ENCODE measurements at places on chromosomes 1 and 21. TPM values are rescaled to one million over a fixed set of nuclear protein-coding genes. Genes with fewer than 3 reads are reported as not detected.
A peak's percentile ranks its signal among the peaks of the same experiment; 100 is the strongest.

- DNase-seq = no peak
Measured at GRCh38 chr1:36525166-36525565, 42.5 kb upstream of the CSF3R start.

DNA sequence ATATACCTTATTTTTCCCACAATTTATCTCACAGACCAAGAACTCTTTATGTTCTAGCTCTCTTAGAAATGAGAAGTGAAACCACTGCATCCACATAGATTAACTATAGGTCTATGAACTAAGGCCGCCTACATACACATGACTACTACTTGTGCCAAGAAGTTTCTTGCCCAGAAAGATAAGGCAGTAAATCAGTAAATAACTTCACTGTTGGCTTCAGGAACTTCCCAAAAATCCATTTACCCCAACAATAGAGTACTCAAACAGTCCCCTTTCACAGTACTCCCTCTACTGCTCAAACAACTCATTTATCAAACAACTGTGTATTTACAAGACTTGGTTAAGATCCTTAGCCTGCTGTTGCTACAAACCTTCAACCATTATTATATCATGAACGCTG, 96.5 kb downstream of the NME7 start:
- DNase-seq = no peak

- DNase-seq = no peak
Measured at GRCh38 chr21:44847261-44848056, 26.0 kb downstream of the PTTG1IP start.

DNA sequence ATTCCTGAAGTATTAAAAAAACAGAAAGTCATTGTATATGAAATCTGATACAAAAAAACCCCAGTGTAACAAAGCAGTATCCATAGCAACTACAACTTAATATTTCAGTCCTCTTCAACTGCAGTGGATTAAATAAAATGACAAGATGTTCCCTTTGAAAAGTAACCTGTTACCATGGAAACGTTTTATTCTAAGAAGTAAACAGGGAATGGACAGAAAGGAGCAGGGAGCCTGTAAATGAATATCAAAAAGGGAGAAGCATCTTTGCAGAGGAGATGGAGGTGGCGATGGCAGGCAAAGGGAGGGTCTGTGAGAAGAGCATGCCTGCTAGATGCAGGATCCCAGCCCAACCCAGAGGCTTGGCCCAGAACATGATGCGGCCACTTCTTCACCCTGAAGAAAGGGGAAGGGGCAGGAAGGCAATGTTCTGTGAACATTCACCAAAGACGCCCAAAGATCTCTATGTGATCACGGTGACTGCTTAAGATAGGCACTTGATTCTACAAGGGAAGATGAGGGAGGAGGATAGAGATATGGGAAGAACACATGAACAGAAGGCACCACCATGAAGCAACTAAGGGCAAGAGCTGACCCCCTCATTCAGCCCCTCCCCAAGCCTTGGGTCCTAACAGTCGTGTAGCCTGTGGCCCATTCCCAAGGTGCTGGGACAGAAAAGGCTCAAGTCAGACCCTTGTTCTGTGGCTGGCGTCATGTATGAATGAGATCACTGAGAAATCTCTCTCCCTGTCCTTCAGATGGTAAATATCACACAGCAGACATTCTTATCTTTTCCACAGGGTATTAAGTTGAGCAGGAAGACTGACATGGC, 200.0 kb downstream of the SLC45A1 start:
- no peak for DNase-seq

DNA sequence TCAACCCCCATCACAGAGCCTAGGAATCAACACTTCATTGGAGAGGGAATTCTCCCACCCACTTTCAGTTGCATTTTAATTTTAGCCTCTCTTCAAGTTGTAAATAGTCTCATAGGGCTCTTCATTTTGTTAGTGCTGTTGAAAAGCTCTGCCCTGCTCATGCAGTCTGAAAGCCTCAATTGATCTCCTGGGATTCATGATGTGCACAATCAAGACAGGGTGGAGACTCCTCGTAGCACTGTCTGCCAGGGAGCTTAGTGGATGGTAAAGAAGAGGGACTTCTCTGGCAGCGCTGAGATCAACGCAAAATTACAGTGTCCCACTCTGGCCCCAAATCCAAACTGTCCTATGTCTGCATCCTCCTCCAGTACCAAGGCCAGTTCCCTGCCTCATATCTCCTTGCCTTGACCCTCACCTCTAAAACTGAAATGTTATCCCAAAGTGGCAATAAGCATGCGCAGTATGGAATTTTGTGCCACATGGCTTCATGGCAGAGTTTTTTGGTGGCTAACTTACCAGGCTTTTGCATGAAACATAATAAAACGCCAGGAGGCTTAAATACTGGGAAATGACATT, 282.2 kb downstream of the CACNA1E start:
- DNase-seq = no peak

- no peak for DNase-seq
Measured at GRCh38 chr1:14767075-14767474, 168.6 kb downstream of the KAZN start.

DNA sequence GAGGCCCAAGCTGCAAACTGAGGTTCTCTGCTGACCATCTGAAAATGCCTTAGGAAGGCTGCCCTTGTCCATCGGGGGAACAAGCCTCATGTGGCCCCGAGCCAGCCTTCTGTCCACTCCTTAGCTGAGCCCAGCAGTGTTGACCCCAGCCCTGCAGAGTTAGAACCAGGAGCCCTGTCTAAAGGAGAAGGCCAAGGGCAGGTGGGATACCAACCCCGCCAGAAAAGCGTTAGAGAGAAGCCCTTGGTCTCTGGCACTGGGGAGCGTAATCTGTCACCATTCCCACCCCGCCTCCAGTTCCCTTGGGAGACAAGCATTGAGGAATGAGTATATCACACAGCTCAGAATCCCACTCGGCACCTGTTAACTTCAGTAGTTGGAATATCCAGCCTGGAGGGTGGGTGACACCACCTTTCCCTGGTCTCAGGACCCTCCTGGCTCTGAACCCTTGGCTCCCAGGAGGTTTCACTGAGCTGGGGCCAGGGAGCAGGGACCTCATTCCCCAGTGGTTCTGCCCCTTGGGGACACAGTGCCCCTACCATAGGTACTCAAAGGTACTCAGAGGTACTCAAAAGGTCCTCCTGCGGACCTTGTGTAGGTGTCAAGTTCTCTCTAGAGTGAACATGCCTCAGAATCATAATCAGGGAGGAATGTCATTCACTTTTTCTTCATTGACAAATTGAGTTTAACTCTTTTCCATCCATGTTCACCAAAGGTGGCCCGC, 16.4 kb downstream of the ETS2 start:
- DNase-seq = peak; percentile 72

DNA sequence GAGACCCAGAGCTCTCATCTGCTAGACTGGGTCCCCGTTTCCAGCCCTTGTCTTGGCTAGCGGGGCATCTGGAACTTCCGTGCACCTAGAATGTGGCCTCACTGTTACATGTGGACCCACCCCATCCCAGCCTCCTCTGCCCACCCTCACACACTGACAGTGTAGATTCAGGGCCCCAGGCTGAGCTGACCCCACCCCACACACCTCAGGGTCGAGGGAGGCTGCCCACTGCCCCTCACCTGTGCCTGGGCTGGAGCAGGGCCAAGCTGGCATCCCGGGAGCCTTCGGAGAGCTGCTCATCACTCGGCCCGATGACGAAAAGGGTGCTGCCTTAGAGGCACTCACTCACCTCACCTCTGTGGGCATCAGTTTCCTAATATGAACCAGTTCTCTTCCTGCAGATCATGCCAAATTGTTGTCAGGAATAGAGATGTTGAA, 11.1 kb downstream of the ACOT11 start:
- DNase-seq = peak; percentile 42

GRCh38 chr21:29182691-29183092, 52.2 kb downstream of the MAP3K7CL start:
- DNase-seq = no peak

- DNase-seq = no peak
Measured at GRCh38 chr1:86860020-86860419, 53.9 kb downstream of the SELENOF start.

GRCh38 chr1:13935336-13935735, 235.3 kb downstream of the PRDM2 start:
- no peak for DNase-seq

DNA sequence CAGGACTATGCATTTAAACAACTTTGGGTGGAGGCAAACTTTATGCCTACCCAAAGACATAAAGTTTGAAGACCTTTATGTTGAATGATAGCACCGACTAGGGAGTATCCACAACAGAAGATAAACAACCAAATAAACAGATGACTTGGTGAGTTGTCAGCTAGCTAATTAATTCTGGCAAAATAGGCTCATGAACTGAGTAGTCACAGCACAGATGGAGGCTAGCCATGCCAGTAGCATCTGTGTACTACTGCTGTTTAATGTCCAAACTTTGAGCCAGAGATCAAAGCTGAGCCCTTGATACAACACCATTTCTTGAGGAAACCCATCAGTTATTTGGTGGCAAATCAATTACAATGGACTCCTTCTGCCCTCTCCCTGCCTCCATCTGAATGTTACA, 40.3 kb upstream of the CCDC190 start:
- no peak for DNase-seq

GRCh38 chr1:114109981-114110380, 43.7 kb downstream of the SYT6 start:
- DNase-seq = no peak

DNA sequence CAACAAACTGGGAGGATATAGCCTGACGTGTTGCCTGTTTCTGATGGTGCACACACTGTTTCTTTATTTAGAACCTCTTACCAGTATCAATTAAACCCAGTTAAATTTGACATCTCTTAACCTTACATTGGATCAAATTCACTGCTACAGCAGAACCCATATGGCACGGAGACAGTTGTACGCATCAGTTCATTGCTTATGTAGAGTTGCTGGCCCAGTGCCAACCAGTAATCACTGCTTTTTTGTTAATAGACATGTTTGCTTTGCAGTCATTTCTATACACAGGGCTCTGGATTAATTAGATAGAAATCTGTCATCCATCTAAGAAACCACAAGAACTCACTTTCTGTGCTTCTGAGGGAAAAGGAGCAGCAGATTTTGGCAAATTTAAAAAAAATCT, 154.0 kb downstream of the RWDD3 start:
- no peak for DNase-seq

GRCh38 chr1:237759377-237759776, 131.3 kb downstream of the ZP4 start:
- no peak for DNase-seq

GRCh38 chr1:85244271-85245061, 15.0 kb downstream of the C1orf52 start:
- DNase-seq = no peak

GRCh38 chr1:27633298-27633610, 1.7 kb downstream of the FGR start:
- DNase-seq = no peak

DNA sequence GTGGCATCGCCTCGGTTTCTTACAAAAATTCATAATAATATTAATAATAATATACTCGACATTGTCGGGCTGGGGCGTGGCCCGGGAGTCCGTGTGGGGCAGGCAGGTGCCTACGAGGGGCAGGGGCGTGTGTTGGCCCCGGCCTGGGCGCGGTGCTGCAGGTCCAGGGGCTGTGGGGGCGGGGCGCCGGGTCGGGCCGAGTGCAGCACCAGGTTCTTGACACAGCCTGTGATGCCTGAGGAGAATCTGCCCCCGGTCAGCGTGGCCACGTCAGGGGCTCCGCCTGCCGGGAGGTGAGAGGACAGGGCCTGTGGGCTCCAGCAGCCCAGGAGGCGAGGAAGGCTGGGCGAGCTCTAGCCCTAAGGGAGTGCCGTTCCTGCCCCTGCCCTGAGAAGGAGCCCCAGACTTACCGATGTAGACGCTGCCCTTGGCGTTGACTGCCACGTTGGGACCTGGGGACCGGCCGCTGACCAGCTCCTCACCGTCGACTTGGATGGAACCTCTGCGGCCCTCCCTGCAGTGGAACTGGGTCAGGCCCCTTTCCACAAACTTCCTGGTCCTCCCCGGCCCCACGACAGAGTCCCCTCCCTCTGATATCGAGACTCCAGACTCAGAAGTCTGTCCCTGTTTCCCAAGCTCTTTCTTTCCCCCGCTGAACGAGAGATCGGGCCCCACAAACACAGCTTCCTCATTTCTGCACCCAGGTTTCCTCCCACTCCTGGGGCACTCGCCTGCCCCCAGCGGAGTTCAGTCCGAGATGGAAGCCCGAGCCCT, 11.3 kb downstream of the LDLRAD2 start:
- DNase-seq = peak; percentile 79

DNA sequence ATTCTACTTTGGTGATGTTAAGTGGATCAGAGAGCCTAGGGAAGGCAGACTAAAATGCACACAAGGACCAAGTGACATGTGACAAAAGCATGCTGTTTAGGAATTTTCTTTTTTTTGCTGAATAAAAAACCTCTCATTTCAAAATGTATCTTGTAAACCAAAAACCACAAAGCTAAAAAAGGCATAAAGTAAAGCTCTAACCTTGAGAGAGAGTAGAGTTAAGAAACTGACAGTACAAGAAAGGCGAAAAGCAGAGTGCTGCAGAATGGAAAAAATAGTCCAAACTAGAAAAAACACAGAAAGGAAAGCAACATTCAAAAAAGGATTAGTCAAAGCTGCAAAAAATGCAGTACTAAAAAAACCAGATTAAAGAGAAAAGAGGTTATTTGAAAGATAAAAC, 76.5 kb downstream of the EPS15 start:
- no peak for DNase-seq

GRCh38 chr1:115140442-115141144, 51.3 kb upstream of the TSPAN2 start:
- DNase-seq = no peak

GRCh38 chr21:38159355-38159754, 97.4 kb upstream of the KCNJ15 start:
- DNase-seq = no peak

- DNase-seq = no peak
Measured at GRCh38 chr1:2488688-2489087, 12.6 kb downstream of the PLCH2 start.

DNA sequence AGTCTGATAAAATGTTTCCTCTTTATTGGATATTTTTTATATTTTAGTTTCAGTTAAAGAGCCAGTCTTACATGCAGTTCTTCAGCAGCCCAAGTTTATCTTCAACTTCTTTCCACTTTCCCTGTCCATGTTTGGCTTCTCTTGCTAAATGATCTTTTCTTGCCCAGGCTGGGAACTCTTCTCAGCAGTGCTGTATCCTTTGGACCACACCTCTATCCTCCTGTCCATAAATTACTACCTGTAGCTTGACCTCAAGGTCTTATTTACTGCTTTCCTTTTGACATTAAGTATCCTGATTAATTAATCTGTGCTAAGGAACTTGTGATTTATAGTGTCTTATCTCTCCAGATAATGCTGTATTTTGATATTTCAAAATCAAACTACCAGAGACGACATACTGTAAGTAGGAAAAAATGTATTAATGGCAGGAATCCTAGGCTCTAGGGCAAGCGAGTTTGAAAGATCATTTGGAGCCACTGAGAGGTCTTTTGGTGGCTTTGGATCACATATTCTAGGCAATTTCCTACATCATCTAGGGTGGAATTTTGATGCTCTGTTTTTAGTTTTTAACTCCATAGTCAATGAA, 20.5 kb upstream of the PDC start:
- no peak for DNase-seq

The AQP10 gene
- not detected for total RNA-seq

The RCC2 gene
- 31.2 TPM for total RNA-seq

The PLA2G2F gene
- total RNA-seq = not detected

The SDC3 gene
- total RNA-seq = 20.1 TPM

The SESN2 gene
- 14.7 TPM for total RNA-seq

The EIF4G3 gene
- total RNA-seq = 39.3 TPM

The HFM1 gene
- 9.3 TPM for total RNA-seq

The HMCN1 gene
- 10.6 TPM for total RNA-seq

The AGL gene
- total RNA-seq = 14.0 TPM

The OR2L2 gene
- 0.25 TPM for total RNA-seq

The NFASC gene
- total RNA-seq = 23.3 TPM
